SJSA1 (cell line): ENCODE measurements at places on chromosomes 1 and 21. TPM values are rescaled to one million over a fixed set of nuclear protein-coding genes. Genes with fewer than 3 reads are reported as not detected.

GRCh38 chr1:158199849-158200248 is 19.2 kb downstream of the CD1D start:
- no peak for DNase-seq

The GBP4 gene
- 0.56 and 2.3 TPM in 2 replicates for total RNA-seq

- peak; percentile 47 for DNase-seq
Measured at GRCh38 chr21:35840197-35840799, 220.0 kb downstream of the SETD4 start.

- DNase-seq = no peak
Measured at GRCh38 chr1:116218922-116219321, 107.7 kb downstream of the MAB21L3 start.

DNA sequence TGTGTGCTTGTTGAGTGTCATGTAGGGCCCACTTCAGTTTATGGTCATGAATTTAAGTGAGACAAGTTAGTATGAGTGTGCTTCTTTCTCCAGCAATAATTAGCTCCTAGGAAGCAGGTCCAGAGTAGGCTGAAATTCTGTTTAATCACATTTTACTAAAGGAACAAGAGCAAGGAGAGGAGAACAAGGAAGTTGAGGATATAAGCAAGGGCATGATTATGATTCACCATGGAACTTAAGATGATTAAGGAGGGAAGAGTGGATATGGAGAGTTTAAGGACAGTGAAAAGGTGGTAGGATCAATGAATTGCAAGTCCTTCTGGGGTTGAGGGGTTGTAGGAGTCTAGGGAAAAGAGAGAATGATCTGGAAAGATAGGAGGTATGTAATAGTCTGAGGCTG is 3.1 kb upstream of the DIPK1A start:
- DNase-seq = no peak
